Tibial nerve (tissue), 4 donors: ENCODE measurements at places on chromosomes 3 and 15. TPM values are rescaled to one million over a fixed set of nuclear protein-coding genes. Genes with fewer than 3 reads are reported as not detected.
A peak's percentile ranks its signal among the peaks of the same experiment; 100 is the strongest.

The TUSC7 gene
- total RNA-seq: not detected

The ETV5 gene
- total RNA-seq: 10.4 TPM

The LRRC3B gene
- not detected for total RNA-seq

The LRRC15 gene
- not detected for total RNA-seq

The TP63 gene
- total RNA-seq: not detected

The ITIH1 gene
- total RNA-seq: 4.1 TPM

The PIGZ gene
- 14.9 TPM for total RNA-seq

The ULK3 gene
- 42.6 TPM for total RNA-seq

The SEMA5B gene
- 16.5 TPM for total RNA-seq

The GBE1 gene
- 25.8 TPM for total RNA-seq

The CPLX3 gene
- total RNA-seq: not detected

The ANKRD34C gene
- not detected for total RNA-seq

The MRPL46 gene
- 18.6 TPM for total RNA-seq

The FBXO40 gene
- not detected for total RNA-seq

The PEX5L gene
- total RNA-seq: 33.9 TPM

The TGM4 gene
- not detected for total RNA-seq

The DNAH1 gene
- total RNA-seq: 26.1 TPM

The ZNF660 gene
- 2.2 TPM for total RNA-seq

The KLHL6 gene
- 3.1 TPM for total RNA-seq

The LRRC2 gene
- total RNA-seq: 0.59 TPM

GRCh38 chr3:116077557-116077956, 367.7 kb downstream of the LSAMP start:
- H3K4me1 ChIP-seq: no peaks in the 10 kb centered on the region
- no peaks in the 10 kb centered on the region for H3K36me3 ChIP-seq
- H3K27ac ChIP-seq: no peak overlapping the region
- no peaks in the 10 kb centered on the region for H3K27me3 ChIP-seq
- no peak for DNase-seq

DNA sequence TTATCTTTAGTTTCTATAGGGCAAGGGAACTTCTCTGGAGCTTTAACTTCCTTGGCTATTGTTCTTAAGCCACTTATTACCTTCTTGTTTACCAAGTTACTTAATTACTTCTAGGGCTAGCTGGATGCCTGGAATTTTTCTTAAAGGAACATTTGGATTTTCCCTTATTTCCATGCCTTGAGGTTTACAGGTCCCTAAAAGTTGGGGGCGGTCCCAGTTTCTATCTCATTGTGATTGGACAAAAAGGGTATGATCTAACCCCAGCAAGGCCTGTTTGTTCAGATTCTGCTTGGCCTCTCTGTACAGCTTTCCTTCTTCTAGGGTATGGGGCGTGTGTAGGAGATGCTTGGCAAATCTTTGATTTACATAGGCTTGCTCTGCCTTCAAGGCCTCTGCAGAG, 17.4 kb downstream of the PDHB start:
- no peak for DNase-seq
- H3K36me3 ChIP-seq: peaks cover 31% of the 10 kb centered on the region
- no peaks in the 10 kb centered on the region for H3K27me3 ChIP-seq
- no peaks in the 10 kb centered on the region for H3K4me1 ChIP-seq
- H3K4me3 ChIP-seq: no peak overlapping the region

GRCh38 chr15:98651036-98651481, 2.7 kb downstream of the IGF1R start:
- DNase-seq: no peak
- peak overlapping the region; percentile 94 for H3K27ac ChIP-seq
- H3K4me3 ChIP-seq: peak overlapping the region; percentile 90
- H3K27me3 ChIP-seq: no peaks in the 10 kb centered on the region

DNA sequence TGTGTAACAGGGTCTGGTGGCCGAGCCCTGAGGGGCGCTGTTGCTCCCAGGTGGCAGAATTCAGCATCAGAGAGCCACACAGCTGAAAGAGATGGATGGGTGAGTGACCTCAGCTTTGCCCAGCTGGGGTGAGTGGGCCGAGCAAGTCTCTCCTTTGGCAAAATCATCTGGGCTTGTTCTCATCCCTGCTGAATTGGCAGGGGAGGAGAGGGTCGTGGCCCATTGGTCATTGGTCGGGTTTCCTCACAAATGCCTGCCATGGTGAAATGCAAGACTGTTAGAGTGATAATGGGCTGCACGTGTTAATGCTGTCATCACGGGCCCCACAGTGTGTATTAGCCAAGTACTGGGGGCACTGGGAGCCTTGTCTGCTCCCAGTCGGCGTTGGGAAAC, 15.9 kb downstream of the ABHD2 start:
- no peaks in the 10 kb centered on the region for H3K36me3 ChIP-seq
- peak; percentile 58 for DNase-seq
- no peak overlapping the region for H3K4me3 ChIP-seq
- H3K27ac ChIP-seq: peak overlapping the region; percentile 74
- peaks cover 61% of the 10 kb centered on the region for H3K4me1 ChIP-seq

- H3K27me3 ChIP-seq: no peaks in the 10 kb centered on the region
- peak overlapping the region; percentile 98 for H3K27ac ChIP-seq
- DNase-seq: peak; percentile 37
- H3K36me3 ChIP-seq: no peaks in the 10 kb centered on the region
- no peaks in the 10 kb centered on the region for H3K4me1 ChIP-seq
Measured at GRCh38 chr15:70096215-70097062, 1.3 kb downstream of the TLE3 start.

GRCh38 chr15:58275785-58276184, 137.6 kb downstream of the AQP9 start:
- H3K4me1 ChIP-seq: no peaks in the 10 kb centered on the region
- DNase-seq: no peak
- H3K36me3 ChIP-seq: no peaks in the 10 kb centered on the region
- H3K27ac ChIP-seq: no peak overlapping the region

- no peaks in the 10 kb centered on the region for H3K36me3 ChIP-seq
- H3K4me3 ChIP-seq: no peak overlapping the region
- no peaks in the 10 kb centered on the region for H3K4me1 ChIP-seq
- no peak overlapping the region for H3K27ac ChIP-seq
- no peak for DNase-seq
- H3K27me3 ChIP-seq: no peaks in the 10 kb centered on the region
Measured at GRCh38 chr3:42451116-42451515, 40.7 kb upstream of the LYZL4 start.

GRCh38 chr3:13540297-13540995, 8.5 kb upstream of the FBLN2 start:
- H3K27me3 ChIP-seq: no peaks in the 10 kb centered on the region
- H3K36me3 ChIP-seq: no peaks in the 10 kb centered on the region
- no peak overlapping the region for H3K4me3 ChIP-seq
- peak overlapping the region; percentile 75 for H3K27ac ChIP-seq
- DNase-seq: no peak

GRCh38 chr3:27877061-27878013, 155.2 kb upstream of the EOMES start:
- DNase-seq: no peak
- H3K36me3 ChIP-seq: no peaks in the 10 kb centered on the region
- no peak overlapping the region for H3K27ac ChIP-seq
- H3K27me3 ChIP-seq: no peaks in the 10 kb centered on the region

DNA sequence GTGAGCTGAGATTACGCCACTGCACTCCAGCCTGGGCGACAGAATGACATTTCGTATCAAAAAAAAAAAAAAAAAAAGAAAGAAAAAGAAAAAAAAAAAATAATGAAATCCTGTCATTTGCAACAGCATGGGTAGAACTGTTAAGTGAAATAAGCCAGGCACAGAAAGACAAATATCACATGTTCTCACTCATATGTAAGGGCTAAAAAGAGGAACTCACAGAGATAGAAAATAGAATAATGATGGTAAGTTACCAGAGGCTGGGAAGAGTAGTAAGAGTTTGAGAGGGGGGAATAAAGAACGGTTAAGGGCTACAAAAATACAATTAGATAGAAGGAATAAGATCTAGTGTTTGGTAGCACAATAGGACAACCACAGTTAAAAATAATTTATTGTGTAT, 19.7 kb downstream of the DENND6A start:
- H3K4me3 ChIP-seq: no peak overlapping the region
- H3K4me1 ChIP-seq: peaks cover 50% of the 10 kb centered on the region
- no peak overlapping the region for H3K27ac ChIP-seq
- no peaks in the 10 kb centered on the region for H3K27me3 ChIP-seq
- DNase-seq: no peak
- no peaks in the 10 kb centered on the region for H3K36me3 ChIP-seq

DNA sequence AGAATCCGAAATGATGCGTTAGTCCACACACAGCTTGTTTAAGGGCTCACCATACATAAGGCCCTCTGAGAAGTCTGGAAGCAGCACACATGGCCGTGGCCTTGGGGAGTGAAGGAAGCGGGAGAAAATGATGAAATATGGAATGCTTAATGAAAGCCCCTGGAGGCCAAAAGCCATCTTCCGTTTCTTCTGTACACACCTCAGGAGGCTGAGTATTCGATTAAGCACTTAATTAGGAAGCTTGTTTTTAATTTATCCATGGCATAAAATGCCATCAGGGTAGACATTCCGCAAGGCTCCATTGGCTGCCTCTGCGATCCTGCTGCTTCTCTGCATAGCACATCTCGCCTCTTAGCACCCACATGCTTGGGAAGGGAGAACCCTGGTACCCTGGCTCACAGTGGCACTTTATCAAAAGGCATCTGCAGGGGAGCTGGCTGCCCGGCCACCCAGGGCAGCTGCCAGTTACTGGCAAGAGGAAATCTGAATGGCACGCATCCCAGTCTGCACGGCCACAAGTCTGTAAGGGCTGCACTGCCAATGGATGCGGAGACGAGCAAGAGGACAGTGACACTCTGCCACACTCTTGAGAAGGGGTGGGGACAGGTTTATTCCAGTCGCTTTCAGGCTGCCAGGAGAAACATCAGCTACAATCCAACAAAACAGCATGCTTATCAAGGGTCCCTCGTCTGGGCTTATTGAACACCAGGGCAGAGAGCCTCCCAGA, 356.2 kb downstream of the OCA2 start:
- no peaks in the 10 kb centered on the region for H3K4me1 ChIP-seq
- no peaks in the 10 kb centered on the region for H3K27me3 ChIP-seq
- H3K27ac ChIP-seq: no peak overlapping the region

DNA sequence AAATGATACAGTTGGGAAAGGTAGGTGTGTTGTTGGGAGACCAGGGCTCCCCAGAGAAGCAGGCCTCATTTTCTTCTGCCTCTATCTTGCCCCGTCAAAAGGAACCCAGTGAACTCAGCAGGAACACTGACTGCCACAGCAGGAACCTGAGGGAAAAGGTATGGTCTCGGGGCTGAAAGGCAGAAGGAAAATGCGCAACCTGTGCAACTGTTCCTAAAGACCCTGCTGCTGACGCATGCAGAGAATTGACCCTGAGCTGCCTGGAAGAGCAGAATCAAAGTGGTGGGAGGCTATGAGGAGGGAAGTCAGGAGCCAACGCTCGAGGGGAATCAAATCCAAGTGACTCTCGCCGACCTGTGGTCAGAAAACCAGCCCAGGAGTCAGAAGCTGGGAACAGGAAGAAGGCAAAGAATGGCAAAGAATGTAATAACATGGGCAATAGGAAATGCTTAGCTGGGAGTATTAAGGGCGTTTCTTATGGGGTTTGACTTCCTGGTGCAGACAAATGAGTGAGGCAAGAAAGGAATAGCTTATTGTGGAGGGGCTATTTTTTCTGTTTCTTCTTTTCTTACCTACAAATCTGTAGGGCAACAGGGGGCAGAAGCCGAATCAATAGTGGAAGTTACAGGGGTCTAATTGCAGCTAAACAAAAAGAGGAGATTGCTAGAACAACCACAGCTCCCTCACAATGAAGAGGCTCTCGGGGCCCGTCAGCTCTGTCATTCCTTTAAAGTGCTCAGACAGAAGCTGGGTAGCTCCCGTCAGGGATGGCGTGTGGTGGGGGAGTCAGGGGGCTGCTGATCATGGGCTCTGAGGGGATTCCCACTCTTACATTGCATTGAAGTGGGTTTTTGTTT, 65.4 kb upstream of the DLG1 start:
- no peaks in the 10 kb centered on the region for H3K36me3 ChIP-seq
- H3K4me1 ChIP-seq: peaks cover 8% of the 10 kb centered on the region
- H3K4me3 ChIP-seq: no peak overlapping the region

GRCh38 chr3:174620138-174620537, 239.0 kb upstream of the NAALADL2 start:
- DNase-seq: no peak
- H3K36me3 ChIP-seq: no peaks in the 10 kb centered on the region
- no peaks in the 10 kb centered on the region for H3K27me3 ChIP-seq

- H3K27ac ChIP-seq: no peak overlapping the region
- DNase-seq: no peak
- no peak overlapping the region for H3K4me3 ChIP-seq
- H3K36me3 ChIP-seq: no peaks in the 10 kb centered on the region
Measured at GRCh38 chr15:69730281-69731080, 277.9 kb downstream of the RPLP1 start.

- H3K4me3 ChIP-seq: no peak overlapping the region
- no peaks in the 10 kb centered on the region for H3K4me1 ChIP-seq
- H3K27ac ChIP-seq: no peak overlapping the region
- H3K27me3 ChIP-seq: no peaks in the 10 kb centered on the region
- DNase-seq: no peak
- no peaks in the 10 kb centered on the region for H3K36me3 ChIP-seq
Measured at GRCh38 chr15:66224946-66225345, 28.6 kb downstream of the MEGF11 start.

- H3K4me1 ChIP-seq: peaks cover 16% of the 10 kb centered on the region
- H3K36me3 ChIP-seq: no peaks in the 10 kb centered on the region
- H3K27ac ChIP-seq: no peak overlapping the region
Measured at GRCh38 chr3:70832834-70833205, 520.4 kb upstream of the MDFIC2 start.

- no peak for DNase-seq
- H3K27ac ChIP-seq: no peak overlapping the region
- H3K27me3 ChIP-seq: no peaks in the 10 kb centered on the region
Measured at GRCh38 chr3:136465296-136465695, 215.2 kb downstream of the PCCB start.

- H3K27ac ChIP-seq: no peak overlapping the region
- H3K27me3 ChIP-seq: no peaks in the 10 kb centered on the region
- DNase-seq: no peak
- no peaks in the 10 kb centered on the region for H3K36me3 ChIP-seq
- H3K4me3 ChIP-seq: no peak overlapping the region
- H3K4me1 ChIP-seq: no peaks in the 10 kb centered on the region
Measured at GRCh38 chr3:128508852-128509251, 15.9 kb upstream of the GATA2 start.

GRCh38 chr15:87118435-87118834, 1038.8 kb downstream of the AGBL1 start:
- H3K27ac ChIP-seq: no peak overlapping the region
- H3K36me3 ChIP-seq: no peaks in the 10 kb centered on the region
- no peaks in the 10 kb centered on the region for H3K27me3 ChIP-seq
- no peak for DNase-seq

DNA sequence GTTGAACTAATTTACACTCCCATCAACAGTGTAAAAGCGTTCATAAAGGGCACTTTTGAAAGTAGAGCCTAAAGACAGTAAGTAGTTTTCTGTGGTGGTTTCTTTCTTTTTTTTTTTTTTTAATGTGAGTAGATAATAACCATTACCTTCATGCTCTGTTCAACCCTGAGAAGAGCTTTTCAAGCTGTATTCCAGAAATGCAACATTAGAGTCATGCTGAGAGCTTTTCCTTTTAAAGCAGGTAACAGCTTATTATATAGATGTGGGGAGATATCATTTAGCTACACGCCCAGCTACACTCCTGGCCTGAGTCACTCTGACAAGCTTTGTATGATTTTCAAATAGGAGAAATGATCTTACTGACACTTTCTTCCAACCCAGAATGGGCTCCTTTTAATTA, 96.2 kb upstream of the ARHGEF26 start:
- no peaks in the 10 kb centered on the region for H3K27me3 ChIP-seq
- H3K36me3 ChIP-seq: no peaks in the 10 kb centered on the region
- H3K4me3 ChIP-seq: no peak overlapping the region
- no peaks in the 10 kb centered on the region for H3K4me1 ChIP-seq
